Activated gamma-delta T cell treated with anti-CD3 and anti-CD28 coated beads, Interleukin-2, amount 50 U/mL, for 16 hours (primary cell): ENCODE measurements at places on chromosomes 12 and 14.

DNA sequence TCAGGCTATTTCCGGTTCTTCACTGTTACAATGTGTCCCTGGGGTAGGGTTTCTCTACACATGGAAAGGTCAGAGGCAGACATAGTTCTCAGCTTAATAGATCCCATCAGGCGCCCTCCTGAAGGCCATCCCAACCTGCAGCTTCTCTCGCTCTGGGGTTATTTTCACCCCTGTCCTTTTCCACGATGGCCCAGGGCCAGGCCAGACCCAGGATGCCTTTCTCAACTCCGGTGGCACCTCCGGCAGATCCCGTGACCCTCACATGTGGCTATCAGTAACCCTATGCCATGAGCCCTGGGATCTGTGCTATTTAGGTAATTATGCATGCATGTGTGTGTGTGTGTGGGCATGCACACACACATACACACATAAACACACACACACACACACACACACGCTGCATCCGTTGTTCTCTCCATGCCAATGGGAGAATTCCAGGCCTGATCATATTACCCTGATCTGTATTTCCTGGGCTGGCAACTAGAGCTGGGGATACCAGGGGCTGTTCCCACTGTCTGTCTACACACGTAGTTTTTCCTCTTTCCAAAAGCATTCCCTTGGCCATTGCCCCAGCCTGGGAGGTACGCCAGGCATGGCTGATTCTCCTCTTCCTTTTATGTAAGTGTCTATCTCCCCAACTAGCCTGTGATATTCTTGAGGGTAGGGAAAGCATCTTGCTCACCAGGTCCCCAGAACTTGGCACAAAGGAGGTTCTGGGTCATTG lies 51.2 kb upstream of the NOS1 start:
- DNase-seq: no peak

DNA sequence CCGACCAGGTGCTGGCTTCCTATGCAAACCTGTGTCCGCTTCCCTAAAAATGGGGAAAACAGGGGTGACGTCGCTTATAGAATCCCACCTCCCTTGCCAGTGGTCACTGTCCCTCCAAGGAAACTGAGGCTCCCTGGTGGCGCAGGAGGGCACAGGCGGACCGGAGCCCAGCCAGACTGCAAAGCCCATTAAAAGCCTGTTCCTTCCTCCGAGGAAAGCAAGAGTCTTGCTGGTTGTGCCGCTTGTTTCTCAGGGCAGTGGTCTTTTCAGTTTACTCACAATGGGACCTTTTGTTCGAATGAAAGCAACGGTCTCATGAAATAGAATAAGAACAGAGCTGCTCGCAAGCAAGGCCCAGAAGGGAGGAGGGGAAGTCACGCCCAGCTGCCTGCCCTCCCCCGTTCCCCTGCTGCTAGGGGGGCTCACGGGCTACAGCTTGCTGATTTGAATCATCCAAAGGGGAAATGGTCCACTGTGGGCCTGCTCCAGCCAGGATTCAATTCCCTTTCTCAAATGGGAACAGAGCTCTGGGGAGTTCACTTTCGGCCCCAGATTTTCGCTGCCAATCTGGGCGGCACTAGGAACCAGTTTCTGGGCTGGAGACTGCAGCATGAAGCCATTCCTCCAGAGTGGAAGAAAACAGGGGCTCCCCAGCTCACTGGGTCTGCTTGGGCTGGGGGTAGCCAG lies 4.6 kb upstream of the SELPLG start:
- DNase-seq: no peak

GRCh38 chr14:31439561-31439960 lies 17.7 kb downstream of the DTD2 start:
- no peak for DNase-seq

- no peak for DNase-seq
Observed at GRCh38 chr14:104891121-104891551, 26.1 kb downstream of the CEP170B start.

GRCh38 chr12:102487226-102487625 lies 6.9 kb upstream of the IGF1 start:
- DNase-seq: no peak

DNA sequence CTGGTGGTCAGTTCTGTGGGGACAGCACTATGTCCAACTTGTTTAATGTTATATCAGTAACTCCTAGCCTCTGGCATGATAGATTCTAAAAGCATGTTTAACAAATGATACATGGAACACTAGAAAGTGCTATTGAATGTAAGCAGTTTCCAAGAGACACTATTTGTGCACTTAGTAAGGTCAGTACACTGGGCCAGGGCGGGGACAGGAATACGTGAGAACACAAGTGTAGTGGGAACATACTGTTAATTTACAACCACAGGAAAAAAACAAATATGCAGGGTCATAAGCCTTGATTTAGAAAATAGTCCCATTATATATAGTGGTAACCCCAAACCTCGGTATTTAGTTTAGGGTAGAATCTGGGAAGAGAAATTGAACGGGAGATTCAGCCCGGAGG lies 88.9 kb upstream of the SLC38A2 start:
- DNase-seq: no peak
